ENCODE measurements at places on chromosomes 3 and 15. TPM values are rescaled to one million over a fixed set of nuclear protein-coding genes. Genes with fewer than 3 reads are reported as not detected.

DNA sequence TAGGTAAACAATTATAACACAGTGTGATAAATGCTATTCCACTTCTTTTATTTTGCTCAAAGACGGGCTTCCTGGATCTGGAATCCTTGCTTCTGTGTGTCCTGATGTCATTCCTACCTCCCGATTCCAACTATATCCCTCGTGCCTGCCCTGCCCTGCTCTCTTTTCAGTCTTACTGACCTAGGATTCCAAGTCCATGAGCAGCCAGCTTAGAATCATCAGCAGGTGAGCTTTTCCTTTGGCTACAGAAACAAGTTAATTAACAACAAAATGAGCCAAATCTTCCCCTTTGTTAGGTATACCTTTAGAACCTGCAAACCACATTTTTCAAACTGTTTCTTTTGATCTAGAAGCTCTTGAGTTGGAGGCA, 21.9 kb upstream of the KPNA1 start:
- no peak for DNase-seq

GRCh38 chr15:85421116-85421925, 40.9 kb downstream of the AKAP13 start:
- DNase-seq = no peak

GRCh38 chr3:193377591-193377990, 962 bp downstream of the ATP13A5 start:
- DNase-seq = no peak

Gene LIPH
- 3.6 TPM for polyA plus RNA-seq

- DNase-seq = no peak
These were observed 82.8 kb downstream of the RORA start for GRCh38 chr15:61146091-61146930.

DNA sequence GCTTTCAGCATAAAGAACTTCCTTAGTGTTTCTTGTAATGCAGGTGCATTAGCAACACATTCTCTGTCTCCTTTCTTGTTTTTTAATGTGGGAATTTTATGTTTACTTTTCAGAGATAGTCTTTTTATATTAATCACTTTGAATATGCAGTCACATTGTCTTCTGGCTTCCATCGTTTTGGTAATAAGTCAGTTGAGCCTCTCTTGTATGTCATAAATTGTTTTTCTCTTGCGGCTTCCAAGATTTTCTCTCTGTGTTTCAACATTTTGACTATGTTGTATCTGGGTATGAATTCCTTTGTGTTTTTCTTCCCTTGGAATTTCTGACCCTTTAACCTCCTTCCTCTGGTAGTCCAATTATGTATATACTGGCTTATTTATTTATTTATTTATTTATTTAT, 25.3 kb downstream of the GABRG3 start:
- DNase-seq = no peak

Gene PRR20G
- not detected for polyA plus RNA-seq

DNA sequence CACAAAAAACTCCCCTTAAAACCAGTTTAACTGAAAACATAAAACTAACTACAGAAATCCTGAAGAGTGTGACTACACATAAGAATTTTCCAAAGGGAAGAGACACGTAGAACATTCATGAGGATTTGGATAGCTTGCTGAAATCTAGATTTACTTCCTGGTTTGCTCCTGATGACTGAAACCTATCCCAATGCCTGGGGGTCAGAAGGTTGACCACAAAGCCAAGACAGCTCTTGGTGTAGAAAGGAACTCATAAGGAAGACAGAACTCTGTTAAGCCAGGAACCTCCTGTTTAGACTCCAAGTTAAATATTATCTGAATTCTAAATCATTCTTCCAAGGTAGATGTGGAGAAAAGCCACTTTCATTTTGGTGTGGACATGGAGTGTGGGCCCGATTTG, 92.8 kb downstream of the TFG start:
- no peak for DNase-seq

- no peak for DNase-seq
These were observed 59.8 kb downstream of the WDR76 start for GRCh38 chr15:43886558-43886957.

- no peak for DNase-seq
These were observed 392.6 kb upstream of the ADAMTS9 start for GRCh38 chr3:65080432-65080831.

DNA sequence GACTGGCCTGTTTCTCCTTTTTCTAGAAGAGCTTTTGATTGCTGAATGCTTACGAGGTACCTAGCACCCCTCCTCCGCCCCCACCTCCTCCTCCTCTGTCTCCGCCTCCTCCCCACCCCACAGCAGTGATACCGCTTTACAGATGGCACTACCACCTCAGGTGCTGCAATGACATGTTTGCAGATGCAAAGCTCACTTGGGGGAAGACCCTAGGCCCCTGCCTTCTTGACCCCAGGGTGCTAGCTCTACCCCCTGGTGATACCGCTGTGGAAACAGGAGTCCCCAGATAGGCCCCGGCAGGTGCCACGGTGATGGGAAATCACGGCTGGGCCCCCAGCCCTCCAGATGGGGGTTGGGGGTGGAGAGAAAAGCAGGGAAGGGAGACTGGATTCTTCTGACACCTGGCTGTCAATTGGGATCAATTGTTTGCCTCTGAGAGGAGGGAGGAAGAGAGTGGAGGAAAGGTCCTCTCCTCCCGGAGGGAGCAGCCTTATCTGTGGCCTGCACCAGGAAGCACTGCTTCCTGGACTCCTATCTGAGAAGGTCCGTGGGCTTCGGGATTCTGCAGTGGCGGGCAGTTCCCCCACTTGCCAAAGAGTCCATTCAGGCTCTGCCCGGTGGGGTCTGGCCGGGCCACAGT, 37.6 kb downstream of the DNASE1L3 start:
- no peak for DNase-seq

GRCh38 chr3:30309961-30310954, 296.1 kb upstream of the TGFBR2 start:
- no peak for DNase-seq

Gene SI
- not detected for polyA plus RNA-seq

GRCh38 chr3:134852893-134853351, 57.9 kb downstream of the EPHB1 start:
- DNase-seq = no peak
